Activated CD8-positive, alpha-beta T cell treated with anti-CD3 and anti-CD28 coated beads, Interleukin-2, amount 10 ng/mL, durations not matched to agents 7 days and 5 days (primary cell): ENCODE measurements at places on chromosomes 13 and 19. TPM values are rescaled to one million over a fixed set of nuclear protein-coding genes. Genes with fewer than 3 reads are reported as not detected.

The MKNK2 gene
- total RNA-seq, result 332 TPM

The PSG3 gene
- total RNA-seq, result not detected

The C19orf81 gene
- total RNA-seq, result not detected

The DACH1 gene
- total RNA-seq, result not detected

The RDH8 gene
- not detected for total RNA-seq

The GPC6 gene
- not detected for total RNA-seq

The KLK15 gene
- total RNA-seq, result not detected
